ENCODE measurements at places on chromosomes 3 and 15.

- no peak for DNase-seq
These were observed 392.5 kb downstream of the FOXP1 start for GRCh38 chr3:71191031-71191482.

- DNase-seq = peak; percentile 63
These were observed 521.3 kb upstream of the SEMA6D start for GRCh38 chr15:47196048-47196447.

- DNase-seq = no peak
These were observed 110.3 kb downstream of the PDE8A start for GRCh38 chr15:85091990-85092389.

GRCh38 chr15:34038871-34039789, at the start of gene AVEN:
AVEN (minus strand) TSS chr15:34039204; CDS start chr15:34039046, 158 bp downstream.
- DNase-seq = peak; percentile 70

- no peak for DNase-seq
These were observed 32.2 kb downstream of the PTPN23 start for GRCh38 chr3:47412842-47413520.

- DNase-seq = peak; percentile 23
These were observed 245.2 kb upstream of the ARPP21 start for GRCh38 chr3:35393901-35394799.

GRCh38 chr3:196378146-196378841, 40.1 kb upstream of the TM4SF19 start:
- no peak for DNase-seq

DNA sequence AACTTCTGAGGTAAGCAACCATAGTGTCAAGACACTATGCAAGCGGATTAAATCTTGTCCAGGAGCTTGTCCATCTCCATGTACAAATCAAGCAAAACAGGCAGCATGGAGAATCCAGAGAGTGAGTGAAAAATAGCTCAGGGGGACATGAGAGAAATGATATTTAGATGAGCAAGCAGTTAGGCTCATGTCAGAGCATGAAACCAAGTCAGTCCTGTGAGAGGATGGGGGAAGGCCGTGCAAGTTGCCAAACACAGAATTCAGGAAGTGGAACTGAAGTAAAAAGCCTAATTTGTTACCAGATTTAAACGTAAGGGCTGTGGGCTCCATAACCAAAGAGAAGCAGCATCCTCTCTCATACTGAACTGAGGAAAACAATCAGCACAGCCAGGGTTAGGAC, 995.9 kb downstream of the MCTP2 start:
- DNase-seq = no peak

- no peak for DNase-seq
These were observed 24.3 kb upstream of the HEG1 start for GRCh38 chr3:125080077-125080476.

- no peak for DNase-seq
These were observed 20.6 kb downstream of the FAN1 start for GRCh38 chr15:30924353-30924752.

GRCh38 chr3:11541321-11542303, 102.1 kb downstream of the VGLL4 start:
- DNase-seq = no peak

DNA sequence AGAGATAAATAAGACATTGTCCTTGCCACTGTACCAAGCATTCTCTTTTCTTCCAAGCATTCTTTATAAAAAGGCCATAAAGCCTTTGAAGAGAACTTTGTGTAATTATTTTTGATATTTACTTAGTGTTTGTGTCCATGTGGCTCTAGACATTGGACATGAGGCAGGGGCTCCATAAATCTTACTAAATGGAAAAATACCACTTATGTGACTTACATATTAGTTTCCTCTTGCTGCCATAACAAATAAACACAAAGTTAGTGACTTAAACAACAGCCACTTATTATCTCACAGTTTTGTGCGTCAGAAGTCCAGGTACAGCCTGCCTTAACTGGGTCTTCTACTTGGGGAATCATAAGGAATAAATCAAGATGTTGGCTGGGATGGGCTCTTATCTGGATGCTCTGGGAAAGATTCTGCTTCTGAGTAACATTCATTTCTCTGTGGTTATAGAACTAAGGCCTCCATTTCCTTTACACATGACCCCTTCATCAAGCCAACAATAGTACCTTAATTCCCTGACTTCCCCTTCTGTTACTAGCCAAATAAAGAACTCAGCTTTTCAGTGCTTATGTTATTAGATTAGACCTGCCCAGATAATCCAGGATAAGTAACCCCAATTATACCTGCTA, 59.9 kb upstream of the COL8A1 start:
- DNase-seq = no peak

DNA sequence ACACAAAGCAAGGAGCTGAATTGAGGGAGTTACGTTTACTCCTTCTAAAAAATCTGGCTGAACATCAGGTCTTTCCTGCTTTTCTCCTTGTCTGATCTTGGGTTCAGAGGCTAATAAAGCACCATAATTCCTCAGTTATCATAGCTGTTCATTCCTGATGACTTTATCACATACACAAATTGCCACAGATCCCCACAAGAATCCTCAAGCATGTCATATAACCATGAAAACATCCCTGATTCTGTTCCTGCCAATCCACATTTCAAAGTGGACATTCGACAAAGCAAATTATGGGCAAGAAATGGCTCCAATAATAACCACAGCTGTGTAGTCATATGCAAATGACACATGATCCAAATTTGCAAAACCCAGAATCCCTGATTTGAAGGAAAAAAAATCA, 321.3 kb downstream of the MEX3B start:
- DNase-seq = no peak

DNA sequence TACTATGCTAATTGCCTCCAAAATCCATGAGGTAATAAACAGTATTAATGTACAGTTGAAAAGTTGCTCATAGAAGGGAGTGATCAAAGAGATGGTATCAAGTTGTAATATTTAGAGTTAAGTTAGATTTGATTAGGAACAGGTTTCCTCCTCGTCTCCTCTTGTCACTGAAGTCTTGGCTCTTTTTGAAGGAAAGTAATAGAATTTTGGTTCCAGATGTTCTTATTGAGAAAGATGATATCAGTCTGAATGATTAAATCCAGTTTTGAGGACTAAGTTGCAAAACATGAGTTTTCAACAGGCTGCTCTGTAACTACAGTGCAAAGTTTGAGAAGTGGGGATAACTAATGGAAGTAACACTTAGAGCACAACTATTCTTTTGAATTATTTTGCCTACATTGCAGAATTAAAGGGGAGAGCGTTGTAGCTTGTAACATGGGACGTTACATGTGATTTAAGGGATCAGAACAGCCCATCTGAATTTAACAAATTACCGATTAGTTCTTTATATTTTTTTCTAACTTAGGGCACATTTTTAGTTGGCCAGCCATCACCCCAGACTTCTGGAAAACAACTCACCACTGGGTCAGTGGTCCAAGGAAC, 48.3 kb downstream of the MAP6D1 start:
- DNase-seq = no peak

DNA sequence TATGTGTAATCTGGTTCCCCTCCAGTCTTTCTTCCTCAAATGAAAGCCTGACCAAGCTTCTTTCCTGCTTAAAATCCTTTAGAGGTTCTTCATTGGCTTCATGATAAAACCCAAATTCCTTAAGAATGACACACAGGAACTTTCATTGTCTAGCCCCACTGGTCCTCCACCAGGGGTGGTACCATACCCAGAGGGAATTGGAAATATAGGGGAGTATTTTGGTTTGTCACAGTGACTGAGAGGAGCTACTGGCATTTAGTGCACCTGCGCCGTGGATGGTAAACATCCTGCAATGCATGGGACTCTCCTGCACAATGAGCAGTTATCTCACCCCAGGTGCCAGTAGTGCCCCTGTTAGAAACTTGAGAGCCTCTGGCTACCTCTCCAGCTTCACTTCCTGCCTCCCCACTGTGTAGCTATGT, 10.8 kb downstream of the ZWILCH start:
- peak; percentile 60 for DNase-seq

- no peak for DNase-seq
These were observed 28.2 kb upstream of the ITGA11 start for GRCh38 chr15:68460166-68460565.

DNA sequence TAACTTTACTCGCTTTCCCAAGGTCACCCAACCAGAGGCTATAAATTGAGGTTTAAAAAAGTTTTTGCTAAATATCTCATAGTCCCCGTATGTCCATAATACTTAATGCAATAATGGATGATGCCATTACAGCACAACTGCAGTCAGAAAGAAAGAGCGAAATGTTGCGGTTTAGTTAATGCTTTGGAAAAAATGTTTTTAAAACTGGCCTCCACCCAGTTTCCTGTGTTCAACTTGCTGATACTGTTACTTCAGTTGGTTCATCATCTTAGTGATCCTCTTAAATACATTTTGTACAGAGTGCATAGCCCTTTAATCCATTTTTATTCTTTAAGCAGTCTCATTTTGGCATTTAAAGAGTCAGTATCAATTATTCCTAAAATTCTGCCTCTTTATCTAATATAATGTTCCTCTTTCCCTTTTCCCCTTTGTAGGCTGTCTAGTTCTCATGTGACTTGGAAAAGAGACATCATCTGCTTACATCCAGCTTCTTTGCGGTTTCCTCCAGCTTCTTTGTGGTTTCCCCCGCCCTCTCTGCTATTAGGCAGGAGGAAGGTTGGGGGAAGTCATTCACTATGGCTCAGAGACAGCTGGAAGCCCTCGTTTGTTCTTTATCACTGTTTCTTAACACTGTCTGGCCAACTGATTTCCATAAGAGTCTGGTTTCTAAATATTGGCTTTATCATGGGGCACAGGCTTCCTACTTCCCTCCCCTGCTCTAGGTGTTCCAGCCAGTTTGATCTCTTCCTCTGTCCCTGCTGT, 154.3 kb downstream of the GOLIM4 start:
- DNase-seq = no peak

GRCh38 chr3:114338651-114339357, 45.0 kb downstream of the TIGIT start:
- DNase-seq = no peak

- peak; percentile 22 for DNase-seq
These were observed 15.4 kb upstream of the CADM2 start for GRCh38 chr3:84943379-84943778.

- DNase-seq = no peak
These were observed 42.1 kb downstream of the OXSR1 start for GRCh38 chr3:38207254-38208003.

DNA sequence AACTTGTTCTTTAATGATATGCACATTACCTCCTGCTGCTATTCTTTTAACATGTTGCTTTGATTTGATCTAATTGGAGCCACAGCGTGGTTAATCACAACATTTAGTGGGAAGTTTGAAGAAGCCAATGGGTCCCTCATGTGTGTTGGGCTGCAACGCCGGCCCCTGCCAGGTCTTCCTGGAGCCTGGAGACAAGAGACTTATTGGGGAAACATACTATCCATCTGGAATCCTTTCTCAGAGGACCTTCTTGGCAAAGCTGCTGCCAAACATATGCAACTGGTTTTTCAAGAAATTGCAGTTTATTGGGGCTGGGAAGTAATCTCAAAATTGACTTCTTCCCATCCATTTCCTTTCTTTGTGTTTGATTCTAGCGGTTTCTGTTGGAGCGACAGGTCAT, 396.3 kb upstream of the PROK2 start:
- DNase-seq = no peak

DNA sequence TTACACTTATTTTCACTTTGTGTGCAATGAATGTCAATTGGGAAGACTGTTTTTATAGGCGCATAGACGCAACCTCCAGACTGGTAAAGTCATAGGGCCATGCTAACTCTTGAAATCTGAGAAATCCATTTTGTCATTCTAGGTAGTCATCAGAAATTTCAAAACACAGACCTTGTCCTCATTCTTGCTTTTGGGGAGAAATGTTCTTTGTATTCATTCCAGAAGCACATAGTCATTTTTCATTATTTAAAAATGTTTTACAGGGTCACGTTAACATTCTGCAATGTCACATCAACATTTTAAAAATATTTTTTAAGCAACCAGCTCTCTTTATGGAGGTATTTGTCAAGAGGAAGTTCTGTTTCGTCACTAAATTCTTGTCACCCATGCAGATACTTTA, 898.4 kb downstream of the PDCD6IP start:
- DNase-seq = no peak

DNA sequence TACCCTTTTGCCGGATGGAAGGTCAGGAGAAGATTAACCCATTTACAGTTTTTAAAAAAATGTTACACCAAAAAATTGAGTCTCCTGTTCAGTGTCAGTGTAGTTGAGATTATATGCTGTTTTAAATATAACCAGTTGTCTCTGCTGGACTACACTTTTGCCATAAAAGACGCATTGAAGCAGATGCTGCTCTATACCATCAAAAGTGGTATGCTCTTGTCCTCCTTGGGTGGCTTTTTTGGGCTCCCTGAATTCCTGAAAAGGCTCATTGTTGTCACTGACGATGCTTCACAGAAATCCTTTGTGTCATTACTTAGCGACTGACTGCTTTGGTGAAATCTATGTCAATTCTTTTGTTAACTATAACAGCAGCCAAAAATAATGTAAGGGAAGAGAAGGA, 133.9 kb upstream of the SKOR1 start:
- DNase-seq = no peak

- DNase-seq = no peak
These were observed 1.8 kb downstream of the TMEM115 start for GRCh38 chr3:50357481-50357880.

- no peak for DNase-seq
These were observed 259.8 kb upstream of the WNT5A start for GRCh38 chr3:55746808-55747413.

GRCh38 chr3:111351334-111351733, 190.7 kb upstream of the CD96 start:
- peak; percentile 23 for DNase-seq

- DNase-seq = no peak
These were observed 27.8 kb upstream of the LYZL4 start for GRCh38 chr3:42438193-42438592.

GRCh38 chr15:46548989-46549388, 914.2 kb downstream of the SQOR start:
- DNase-seq = no peak

GRCh38 chr15:39728845-39729244, 53.8 kb downstream of the FSIP1 start:
- no peak for DNase-seq

DNA sequence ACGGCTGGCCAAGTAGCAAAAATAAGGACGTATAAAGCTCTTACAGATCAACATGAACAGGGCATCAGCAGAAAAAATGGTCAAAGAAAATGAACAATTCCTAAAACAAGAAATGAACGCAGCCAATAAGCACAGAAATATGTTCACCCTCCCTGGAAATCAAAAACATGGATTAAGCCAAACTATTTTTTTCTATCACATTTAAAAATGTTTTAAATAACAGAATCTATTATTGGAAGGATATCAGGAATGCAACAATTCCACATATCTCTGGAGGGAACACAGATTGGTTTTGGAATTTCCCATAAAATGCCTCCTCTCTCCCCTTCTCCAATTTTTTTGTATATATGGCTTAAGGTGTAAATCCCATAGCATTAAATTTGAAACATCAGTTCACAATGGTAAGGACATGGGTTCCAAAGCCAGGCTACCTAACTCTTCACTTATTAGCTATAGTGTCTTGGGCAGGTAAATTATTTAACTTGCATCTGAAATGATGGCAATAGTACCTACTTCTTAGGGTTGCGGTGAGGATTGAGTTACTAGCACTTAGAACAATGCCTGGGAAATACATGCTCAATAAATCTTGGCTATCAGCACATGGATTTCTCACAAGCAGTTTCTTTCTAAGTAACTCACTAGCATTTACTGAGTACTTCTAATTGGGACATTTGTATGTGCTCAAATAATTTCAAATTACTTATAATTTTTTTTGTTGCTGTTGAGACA, 10.1 kb downstream of the UACA start:
- no peak for DNase-seq

- DNase-seq = no peak
These were observed 326.8 kb downstream of the SUCLG2 start for GRCh38 chr3:67327582-67327981.

GRCh38 chr3:147713234-147714133, 304.3 kb downstream of the ZIC1 start:
- DNase-seq = no peak

Measured in iPS-NIHi11 (cell line).